ENCODE measurements at places on chromosomes 7 and 10.

- no peak for DNase-seq
Observed at GRCh38 chr7:33779216-33779615, 126.1 kb upstream of the BMPER start.

- DNase-seq, result no peak
Observed at GRCh38 chr10:50592961-50593418, 30.8 kb downstream of the SGMS1 start.

GRCh38 chr7:54996391-54996790 is 22.4 kb upstream of the EGFR start:
- no peak for DNase-seq

- no peak for DNase-seq
Observed at GRCh38 chr7:70408477-70408876, 723.5 kb upstream of the GALNT17 start.

GRCh38 chr10:96638696-96639095 is 51.9 kb upstream of the TM9SF3 start:
- DNase-seq, result no peak

DNA sequence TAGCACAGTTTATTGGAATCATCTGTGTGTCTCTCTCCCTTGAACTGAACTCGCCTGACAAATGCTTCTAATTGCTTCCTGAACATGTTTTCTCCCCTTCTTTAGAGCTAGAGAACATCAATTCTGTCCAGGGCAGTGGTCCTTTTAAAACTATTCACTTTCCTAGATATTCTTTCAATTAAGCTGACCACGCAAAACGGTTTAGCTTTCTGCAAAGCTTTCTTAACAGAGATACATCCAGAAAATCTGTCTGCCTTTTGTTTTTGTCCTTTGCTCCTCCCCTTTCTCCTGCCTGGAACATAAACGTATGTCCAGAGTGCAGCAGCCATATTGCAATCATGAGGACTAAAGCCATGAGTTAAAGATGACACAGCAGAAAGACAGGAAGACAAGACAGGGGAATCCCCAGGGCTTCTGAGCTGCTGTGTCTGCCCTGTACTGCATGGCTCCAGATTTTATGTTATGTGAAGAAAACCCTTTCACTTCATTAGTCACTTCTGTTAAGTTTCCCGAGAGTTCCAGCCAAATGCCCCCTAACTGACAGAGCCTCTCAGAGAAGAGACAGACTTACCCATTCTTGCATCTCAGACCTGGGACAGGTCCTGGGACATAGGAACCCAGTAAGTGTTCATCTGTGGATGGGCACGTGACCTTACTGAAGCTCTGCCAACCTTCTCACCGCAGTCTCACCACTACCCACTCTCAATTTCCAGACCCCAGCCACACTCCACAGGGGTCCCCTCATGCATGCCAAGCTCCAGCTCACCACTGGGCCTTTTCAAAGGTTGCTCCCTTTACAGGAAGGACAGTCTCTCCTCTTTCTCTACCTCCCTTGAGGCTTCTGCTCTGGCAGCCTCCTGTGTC is 35.0 kb upstream of the CPXM2 start:
- DNase-seq, result no peak

DNA sequence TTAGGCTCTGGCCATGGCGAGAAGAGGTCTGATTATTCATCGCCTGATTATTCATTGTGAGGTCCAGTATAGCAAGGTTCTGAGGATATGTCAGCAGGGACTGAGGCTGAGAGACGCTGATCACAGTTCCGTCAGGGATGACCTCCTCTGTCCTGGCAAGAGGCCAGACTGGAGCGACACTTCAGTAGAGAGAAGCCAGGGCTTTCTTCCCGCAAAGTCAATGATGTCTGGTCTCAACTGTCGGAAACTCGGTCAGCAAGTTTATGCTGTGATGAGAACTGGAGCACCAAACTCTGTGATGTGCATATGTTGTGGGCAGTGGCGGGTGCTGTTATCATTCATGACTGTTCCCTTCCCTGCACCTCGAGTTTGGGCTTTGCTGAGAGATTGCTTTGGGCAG is 29.0 kb upstream of the GNA12 start:
- no peak for DNase-seq

GRCh38 chr10:71399946-71400345 is 3.2 kb downstream of the CDH23 start:
- no peak for DNase-seq

GRCh38 chr10:124730790-124731189 is 13.4 kb downstream of the FAM53B start:
- no peak for DNase-seq

GRCh38 chr10:126549344-126549743 is 121.1 kb downstream of the C10orf90 start:
- no peak for DNase-seq

GRCh38 chr10:132497063-132497680 is 40.4 kb upstream of the INPP5A start:
- DNase-seq, result no peak

DNA sequence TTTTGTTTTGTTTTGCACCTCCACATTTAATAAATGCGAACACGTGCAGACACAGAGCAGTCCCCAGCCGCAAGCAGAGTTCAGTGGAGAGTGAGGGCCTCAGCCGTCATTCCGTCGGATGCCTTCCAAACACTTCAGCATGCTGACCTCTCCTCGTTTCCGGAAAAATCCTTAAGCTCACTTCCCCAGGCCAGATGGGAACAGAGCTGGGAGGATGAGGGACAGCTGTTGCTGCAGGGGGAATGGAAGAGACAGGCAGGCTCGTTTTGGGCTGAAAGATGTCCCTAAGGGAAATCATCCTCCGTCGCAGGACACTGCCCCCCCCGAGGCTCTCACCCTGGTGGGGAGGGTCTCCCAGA is 17.2 kb upstream of the FGFR2 start:
- DNase-seq, result no peak

GRCh38 chr10:92265687-92266258 is 25.1 kb downstream of the CPEB3 start:
- DNase-seq, result no peak

DNA sequence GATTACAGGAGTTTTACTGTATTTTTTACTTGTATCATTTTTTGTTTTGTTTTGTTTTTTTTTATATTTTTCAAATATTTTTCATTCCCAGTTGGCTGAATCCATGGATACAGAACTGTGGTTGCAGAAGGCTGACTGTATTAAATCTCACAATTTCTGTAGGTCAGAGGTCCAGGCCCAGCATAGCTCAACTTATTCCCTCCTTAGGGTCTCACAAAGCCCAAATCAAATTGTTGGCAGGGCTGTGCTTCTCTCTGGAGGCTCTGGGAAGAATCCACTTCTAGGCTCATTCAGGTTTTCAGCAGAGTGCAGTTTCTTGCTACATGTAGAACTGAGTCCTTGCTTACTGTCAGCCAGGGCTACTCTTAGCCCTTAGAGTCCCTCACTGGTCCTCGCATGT is 22.6 kb downstream of the TSPAN14 start:
- no peak for DNase-seq

GRCh38 chr10:101438881-101439391 is 85.0 kb downstream of the BTRC start:
- DNase-seq, result no peak

GRCh38 chr7:137331378-137331777 is 12.2 kb downstream of the PTN start:
- DNase-seq, result no peak

GRCh38 chr10:73649876-73650536 is 5.8 kb downstream of the SYNPO2L start:
- DNase-seq, result no peak

- no peak for DNase-seq
Observed at GRCh38 chr10:74084955-74085354, 65.7 kb downstream of the AP3M1 start.

GRCh38 chr10:77920495-77920894 is 6.1 kb downstream of the DLG5 start:
- no peak for DNase-seq

DNA sequence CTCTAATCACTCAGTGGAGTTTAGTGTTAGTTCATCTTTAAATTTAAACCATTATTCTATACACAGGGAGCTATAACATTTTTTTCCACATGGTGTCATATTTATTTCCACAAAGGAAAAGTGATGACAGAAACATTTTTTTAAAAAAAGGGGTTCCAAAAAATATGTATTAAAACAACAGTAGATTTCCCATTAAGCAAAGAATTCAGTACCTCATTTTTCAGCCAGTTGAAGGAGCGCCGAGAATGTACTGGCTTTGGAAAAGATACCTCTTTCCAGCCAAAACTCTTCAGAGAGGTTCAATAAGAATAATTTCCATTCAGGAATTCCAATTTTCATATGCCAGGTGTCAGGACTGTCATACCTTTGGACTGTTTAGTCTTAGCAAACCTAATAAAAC is 250.5 kb upstream of the MEOX2 start:
- DNase-seq, result no peak

DNA sequence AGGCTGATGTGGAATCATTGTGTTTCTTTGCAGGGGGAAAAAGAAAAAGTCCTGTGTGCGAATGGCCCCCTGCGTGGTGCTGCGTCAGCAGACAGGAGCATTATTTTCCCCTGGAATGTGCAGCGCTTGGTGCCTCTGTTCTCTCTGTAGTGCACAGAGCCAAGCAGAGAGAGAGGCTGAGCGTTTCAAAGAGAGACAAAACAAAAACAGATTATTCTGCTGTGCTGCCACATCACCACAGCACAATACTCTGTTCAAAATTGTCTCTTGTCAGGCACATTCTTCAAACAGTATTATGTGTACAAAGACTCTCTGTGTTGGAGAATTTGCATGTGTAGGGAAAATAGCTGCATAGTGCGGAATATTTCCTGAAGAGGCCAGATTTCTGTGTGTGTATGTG is 609.0 kb downstream of the SDK1 start:
- DNase-seq, result no peak

- no peak for DNase-seq
Observed at GRCh38 chr7:28364082-28364481, 48.2 kb upstream of the CREB5 start.

- DNase-seq, result no peak
Observed at GRCh38 chr10:45160271-45160670, 155.1 kb downstream of the OR13A1 start.

All from stimulated activated CD4-positive, alpha-beta T cell treated with anti-CD3 and anti-CD28 coated beads, Interleukin-1b, Interleukin-23, amount 100 ng/mL, for 1 hour (primary cell).